ENCODE measurements at places on chromosomes 16 and 17.

DNA sequence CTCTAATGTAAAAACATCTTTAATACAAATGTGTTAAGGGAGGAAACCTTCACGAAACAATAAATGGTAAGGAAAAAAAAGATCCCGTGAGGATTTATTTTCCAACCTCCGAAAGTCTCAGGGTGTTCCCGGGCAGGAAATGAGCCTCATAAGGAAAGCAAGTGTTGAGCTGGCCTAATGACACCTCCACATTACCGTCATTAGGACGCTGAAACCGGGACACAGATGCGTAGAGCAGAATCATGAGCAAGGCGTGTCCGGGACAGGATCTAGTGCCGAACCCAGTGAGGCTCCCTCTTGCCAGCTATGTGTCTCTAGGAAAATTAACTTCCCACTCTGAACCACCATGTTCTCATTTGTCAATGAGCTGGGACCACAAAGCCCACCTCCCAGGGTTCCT is 22.7 kb upstream of the CYTH1 start:
- DNase-seq = no peak

- peak; percentile 47 for DNase-seq
Measured at GRCh38 chr16:9256196-9256595, 164.8 kb downstream of the HAPSTR1 start.

- DNase-seq = no peak
Measured at GRCh38 chr16:27275394-27275793, 6.8 kb upstream of the NSMCE1 start.

DNA sequence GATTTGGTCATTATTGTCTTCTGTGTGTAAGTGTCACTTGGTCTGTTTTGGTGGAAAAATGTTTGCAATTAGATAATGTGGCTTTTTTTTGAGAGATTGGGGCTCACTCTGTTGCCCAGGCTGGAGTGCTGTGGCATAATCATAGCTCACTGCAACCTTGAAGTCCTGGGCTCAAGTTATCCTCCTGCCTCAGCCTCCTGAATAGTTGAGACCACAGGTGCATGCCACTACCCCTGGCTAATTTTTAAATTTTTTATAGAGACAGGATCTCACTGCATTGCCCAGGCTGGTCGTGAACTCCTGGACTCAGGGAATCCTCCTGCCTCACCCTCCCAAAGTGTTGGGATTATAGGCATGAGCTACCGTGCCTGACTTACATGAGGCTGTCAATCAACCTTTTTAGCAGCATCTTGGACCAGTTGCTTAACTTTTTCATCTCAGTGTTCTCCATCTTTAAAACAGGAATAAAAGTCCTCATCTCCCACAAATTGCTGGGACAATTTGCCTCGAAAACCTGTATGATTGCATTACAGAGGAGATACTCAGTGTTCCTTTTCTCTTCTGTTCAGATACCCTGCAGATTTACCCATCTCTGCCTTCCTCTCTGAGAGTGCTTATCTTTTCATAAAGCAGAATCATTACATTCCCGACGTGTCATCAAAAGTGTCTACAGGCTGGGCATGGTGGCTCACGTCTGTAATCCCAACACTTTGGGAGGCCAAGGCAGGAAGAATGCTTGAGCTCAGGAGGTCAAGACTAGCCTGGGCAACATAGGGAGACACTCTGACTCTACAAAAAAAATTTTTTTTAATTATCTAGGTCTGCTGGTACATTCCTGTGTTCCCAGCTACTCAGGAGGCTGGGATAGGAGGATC is 19.1 kb downstream of the ACSF2 start:
- DNase-seq = no peak

DNA sequence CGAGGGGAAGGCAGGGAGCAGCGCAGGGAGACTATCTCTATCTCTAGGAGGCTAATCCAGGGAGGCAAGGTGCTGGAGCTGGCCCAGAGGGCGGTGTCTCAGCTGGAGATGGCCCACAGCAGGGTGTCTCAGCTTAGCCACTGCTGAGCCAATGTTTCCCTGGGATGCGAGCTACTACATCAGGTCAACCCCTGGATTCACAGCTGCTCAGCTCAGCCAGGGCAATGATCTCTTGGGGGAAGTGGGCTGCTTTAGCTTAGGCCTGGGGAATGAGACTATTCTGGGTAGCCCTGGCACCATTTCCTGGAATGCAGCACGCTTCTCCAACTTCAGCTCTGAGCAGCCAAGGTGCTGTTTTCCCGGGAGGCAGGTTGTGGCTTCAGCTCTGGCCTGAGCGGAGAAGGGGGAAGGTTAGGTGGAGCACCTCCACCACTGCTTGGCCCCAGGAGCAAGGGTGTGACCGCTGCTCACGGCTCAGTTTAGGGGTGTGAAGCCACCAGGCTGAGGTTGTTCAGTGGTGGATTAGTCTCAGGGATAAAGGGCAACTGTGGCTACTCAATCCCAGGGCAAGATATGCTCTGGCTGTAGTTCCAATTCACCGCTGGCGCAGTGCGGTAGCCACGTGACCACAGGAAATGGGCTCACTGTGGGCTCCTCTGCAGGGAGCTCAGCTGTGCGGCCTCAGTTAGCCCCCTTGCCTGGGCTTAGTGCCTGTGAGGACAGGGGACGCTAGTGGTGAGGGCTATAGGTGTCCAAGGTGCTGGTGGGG is 5.2 kb upstream of the PRSS21 start:
- DNase-seq = no peak

GRCh38 chr16:9047689-9048301 is 43.6 kb upstream of the HAPSTR1 start:
- DNase-seq = peak; percentile 49

DNA sequence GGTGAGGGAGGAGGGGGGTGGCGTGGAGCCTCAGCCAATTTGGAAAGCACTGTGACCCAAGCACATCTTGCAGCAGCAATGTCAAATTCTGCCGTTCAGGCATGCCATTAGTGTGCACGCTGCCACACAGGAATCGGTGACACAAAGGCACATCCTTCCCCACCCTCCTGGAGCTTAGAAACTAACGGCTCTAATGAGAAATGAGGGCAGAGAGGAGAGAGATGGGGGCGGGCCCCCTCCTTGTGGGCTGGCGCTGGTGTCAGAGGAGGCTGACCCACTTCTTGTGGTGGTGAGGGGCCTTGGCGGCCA is 94.8 kb downstream of the RTN4RL1 start:
- no peak for DNase-seq

DNA sequence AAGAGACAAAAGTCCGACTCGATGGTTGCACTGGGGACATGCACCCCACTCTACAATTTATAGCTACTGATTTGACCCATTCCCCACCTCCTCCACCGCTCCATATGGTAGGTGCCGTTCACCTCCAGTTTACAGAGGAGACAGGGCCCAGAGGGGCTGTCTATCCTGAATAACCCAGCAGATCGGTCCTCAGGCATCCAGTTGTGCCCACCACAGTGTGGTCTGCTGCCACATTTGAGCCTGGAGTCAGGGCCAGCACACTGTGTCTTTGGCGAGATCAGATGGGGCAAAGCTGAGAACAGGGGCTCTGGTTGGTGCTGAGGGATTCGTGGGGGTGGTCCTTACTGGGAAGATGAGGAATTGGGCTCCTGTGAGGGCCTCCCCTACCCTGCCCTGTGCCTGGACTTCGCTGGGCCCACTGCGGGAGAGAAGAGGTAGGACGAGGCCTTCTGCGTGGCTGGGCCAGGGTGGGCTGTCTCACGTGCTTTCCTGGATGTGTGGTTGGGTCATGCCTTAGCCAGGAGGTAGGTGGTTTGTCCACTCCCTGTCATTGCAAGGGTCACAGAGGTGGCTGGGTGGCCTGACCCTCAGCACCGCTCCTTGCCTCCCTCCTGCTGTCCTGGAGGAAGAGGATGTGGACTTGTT is 2.8 kb downstream of the ADCY7 start:
- no peak for DNase-seq

DNA sequence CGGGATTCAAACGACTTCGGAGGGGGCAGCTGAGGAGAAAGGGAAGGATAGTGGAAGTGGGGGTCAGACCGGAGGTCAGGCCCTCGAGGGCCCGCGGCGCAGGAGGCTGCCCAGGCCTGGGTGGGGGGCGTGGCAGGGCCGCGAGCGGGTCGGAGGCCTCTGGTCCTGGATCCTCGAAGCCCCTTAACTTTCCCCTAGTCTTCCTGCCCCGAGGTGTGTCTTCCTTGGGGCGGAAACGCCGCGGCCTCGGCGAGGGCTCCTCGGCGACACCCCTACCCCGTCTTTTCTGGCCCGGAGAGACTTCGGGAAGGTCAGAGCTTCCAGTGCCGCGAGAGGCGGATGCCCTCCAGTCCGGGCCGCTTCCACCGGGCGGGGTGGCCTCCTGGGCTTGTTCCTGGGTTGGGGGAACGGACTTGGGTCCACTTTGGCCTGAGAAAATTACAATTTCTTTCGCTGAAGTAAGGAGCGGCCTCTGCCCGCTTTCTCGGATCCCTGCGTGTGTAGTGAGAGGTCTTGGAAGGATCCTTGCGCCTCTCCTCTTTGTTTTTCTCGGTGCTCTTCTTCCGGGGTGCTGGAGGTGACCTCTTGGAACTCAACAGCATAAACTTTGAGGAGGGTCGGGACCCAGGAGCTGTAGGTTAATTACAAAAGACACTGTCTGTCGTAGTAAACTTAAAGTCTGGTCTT is 491 bp downstream of the IST1 start:
- DNase-seq = peak; percentile 50

GRCh38 chr16:67652578-67653127 is 7.4 kb downstream of the ACD start:
- peak; percentile 52 for DNase-seq

DNA sequence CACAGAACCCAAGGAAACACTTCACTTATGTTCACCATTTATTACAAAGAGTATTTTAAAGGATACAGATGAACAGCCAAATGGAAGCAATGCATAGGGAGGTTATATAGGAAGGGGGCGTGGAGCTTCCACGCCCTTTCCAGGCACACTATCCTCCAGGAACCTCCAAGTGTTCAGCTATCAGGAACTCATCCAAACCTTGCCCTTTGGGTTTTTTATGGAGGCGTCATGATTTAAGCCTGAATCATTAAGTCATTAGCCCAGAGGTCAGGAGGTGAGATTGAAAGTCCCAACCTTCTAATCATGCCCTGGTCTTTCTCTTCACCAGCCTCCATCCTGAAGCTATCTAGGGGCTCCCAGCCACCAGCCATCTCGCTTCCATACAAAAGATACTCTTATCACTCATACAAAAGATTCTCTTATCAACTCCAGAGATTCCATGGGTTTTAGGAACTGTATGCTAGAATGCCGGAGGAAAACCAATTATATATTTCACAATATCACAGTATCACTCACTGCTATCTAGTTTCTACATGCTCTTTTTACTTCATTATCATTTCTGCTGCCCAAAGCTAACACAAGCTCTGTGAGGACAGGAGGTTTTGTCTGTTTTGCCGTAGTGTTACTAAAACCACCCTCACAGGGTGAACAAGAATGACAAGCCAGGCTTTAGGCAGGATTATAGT is 213.4 kb downstream of the SLC39A11 start:
- no peak for DNase-seq

DNA sequence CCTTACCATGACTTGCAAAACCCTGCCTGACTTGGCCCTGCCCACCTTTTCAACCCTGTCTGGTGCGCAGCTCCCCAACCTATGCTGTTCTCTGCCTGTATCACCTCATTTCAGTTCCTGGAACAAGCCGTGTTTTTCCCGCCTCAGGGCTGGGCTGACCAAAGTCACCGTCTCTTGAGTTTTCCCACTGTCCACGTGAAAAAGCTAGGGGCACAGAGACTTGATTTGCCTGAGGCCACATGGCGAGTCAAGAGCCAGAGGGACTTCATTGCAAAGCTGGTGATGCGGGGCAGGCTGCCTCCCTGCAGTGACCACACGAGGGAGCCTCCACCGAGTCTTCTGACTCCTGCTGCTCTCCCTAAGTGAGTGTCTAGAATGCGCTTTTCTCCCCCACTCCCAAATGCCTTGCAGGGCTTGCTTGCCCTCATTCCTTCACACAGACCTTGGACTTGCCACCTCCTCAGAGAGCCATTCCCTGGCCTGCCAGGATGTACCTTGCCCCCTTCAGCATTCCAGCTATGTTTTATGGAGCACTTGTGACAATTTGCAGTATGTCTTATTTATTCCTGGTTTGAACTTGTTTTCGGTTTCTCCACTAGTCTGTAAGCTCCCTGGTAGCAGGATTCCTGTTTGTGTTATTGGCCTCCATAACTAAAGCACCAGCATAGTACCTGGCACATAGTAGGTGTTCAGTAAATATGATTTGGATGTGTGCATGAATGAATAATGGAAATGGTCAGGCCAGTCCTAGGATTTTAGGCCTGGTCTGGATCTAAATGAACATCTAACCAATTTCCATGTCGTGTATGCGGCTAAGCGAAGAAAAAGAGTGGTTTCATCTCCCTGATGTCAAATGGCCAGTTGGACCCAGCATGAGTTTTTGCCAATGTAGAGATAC is 252.3 kb downstream of the SNX29 start:
- DNase-seq = peak; percentile 52

- DNase-seq = no peak
Measured at GRCh38 chr17:43772877-43773648, 5.7 kb downstream of the DUSP3 start.

- DNase-seq = no peak
Measured at GRCh38 chr16:86038926-86039310, 140.0 kb downstream of the IRF8 start.

DNA sequence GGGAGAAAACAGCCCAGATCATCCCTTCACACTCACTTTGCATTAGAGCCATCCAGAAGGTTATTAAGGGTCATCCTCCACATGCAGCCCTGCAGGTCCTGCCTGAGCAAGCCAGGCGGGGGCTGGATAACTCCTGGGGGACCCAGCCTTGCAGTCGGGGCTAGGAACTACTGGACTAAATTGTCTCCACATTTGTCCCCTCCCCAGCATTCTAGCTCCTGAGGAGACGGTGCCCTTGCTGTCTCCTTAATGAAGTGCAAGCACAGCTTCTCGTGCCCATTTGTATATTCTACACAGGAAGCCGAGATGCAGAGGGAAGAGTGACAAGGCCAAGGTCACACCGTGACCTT is 185.2 kb downstream of the C16orf95 start:
- no peak for DNase-seq

- no peak for DNase-seq
Measured at GRCh38 chr16:89293276-89294143, 76.0 kb downstream of the ZNF778 start.

DNA sequence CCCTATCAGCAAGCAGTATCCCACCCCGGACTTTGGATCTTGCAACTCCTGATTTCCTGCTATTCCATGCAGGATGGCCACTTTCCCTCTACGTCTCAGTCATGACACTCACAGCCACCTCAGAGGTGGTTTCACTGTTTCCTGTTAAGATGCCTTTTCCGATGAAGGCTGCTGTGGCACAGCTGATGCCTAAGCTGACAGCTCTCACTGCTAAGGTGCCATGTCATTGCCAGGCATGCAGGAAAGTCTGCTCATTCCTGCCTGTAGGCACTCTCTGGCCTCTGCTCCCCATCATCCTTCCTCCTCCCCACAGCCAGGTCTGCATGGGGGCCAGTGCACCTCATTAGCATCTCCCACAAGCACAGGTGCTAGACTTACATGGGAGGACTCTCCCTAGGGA is 173.0 kb downstream of the CBLN1 start:
- DNase-seq = no peak

DNA sequence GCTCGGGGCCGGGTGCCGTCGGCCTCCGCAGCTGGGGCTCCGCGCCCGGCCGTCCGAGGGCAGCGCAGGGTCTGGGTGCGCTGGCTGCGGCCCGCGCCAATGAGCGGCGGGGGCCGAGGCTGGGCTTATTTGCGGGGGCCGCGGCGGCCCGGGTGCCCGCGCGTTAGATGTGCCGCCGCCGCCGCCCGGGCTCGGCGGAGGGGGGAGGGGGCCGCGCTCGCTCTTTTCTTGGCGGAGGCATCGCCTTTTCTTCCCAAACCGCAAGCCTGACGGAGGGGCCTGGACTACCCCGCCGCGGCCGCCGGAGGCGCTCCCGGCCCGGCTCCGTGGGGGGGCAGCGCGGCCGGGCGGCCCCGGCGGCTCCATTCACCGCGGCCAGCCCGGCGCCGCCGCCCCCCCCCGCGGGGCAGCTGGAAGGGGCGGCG is at the start of gene NOTUM:
Gene NOTUM (minus strand): TSS at position 101 of the 425 bp plus-strand sequence. CDS start 278 bp downstream, outside the sequence.
- DNase-seq = no peak

Measured in GM20000 (cell line).